ENCODE measurements at places on chromosomes 12 and 14.

DNA sequence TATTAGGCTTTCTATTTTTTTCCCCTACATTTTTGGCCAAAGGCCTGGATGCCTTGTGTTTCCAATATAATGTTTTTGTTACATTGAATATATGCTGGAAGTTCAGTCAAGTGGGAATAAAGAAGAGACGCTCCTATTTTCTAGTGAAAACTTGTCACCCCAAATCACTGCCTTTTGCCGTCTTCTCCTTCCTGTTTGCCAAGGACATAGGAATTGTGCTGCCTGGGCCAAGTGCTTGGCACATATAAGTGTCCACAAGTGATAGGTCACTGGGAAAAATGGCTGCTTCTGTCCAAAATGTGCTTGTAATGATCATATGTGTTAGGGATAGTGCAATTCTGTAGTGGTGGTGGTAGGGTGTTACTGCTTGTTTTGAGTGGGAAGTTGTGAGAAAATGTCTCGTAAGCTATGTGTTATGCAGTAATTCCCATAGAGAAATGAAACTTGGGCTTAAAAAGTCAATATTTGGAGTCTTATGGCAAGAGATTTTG is 11.6 kb upstream of the KCNJ8 start:
- DNase-seq = no peak
- H3K27ac ChIP-seq = no peak overlapping the region
- no peaks in the 10 kb centered on the region for H3K36me3 ChIP-seq
- no peak overlapping the region for H3K4me3 ChIP-seq
- H3K4me1 ChIP-seq = no peaks in the 10 kb centered on the region
- no peaks in the 10 kb centered on the region for H3K27me3 ChIP-seq

DNA sequence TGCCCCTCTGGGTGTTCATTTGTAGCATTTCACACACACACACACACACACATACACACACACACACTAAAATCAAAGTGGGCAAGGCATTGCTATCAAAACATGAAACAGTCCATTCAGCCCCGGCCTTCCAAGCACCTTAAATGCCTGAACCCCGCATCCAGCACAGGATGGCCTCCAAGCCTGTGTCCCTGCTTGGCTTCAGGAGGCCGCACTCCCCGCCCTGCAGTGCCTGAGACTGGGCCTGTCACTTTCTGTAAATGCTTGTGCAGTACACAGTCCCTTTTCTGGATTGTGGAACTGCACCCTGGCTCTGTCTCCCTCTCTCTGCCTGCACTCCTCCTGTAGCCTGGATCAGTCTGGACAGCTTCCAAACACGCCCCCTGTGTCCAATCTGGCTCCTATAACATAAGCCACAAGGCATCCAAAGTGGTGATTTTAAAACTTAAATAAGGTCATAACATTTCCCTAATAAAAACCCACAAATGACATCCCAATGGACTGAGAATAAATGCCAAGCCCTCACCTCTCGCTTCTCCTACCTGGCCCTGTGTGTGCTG is 972.2 kb upstream of the TMEM132C start:
- DNase-seq = no peak
- H3K27ac ChIP-seq = no peak overlapping the region
- no peaks in the 10 kb centered on the region for H3K27me3 ChIP-seq
- H3K4me1 ChIP-seq = no peaks in the 10 kb centered on the region
- no peak overlapping the region for H3K4me3 ChIP-seq
- no peaks in the 10 kb centered on the region for H3K36me3 ChIP-seq

DNA sequence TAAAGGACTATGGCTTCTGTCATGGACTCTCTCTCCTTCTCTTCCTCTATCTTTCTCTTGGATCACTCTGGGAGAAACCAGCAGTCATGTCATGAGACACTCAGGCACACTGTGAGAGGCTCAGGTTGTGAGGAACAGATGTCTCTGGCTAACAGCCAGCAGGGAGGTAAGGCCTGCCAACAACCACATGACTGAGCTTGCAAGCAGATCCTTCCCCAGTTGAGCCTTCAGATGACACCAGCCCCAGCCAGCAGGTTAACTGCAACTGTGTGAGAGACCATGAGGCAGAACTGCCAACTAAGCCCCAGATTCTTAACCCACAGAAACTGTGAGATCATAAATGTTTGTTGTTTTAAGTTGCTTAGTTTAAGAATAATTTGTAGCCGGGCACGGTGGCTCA is 90.6 kb downstream of the VCPKMT start:
- no peaks in the 10 kb centered on the region for H3K36me3 ChIP-seq
- H3K27me3 ChIP-seq = no peaks in the 10 kb centered on the region
- H3K27ac ChIP-seq = no peak overlapping the region

GRCh38 chr14:93709249-93709648 is 79.0 kb downstream of the PRIMA1 start:
- H3K4me3 ChIP-seq = no peak overlapping the region
- no peaks in the 10 kb centered on the region for H3K36me3 ChIP-seq
- H3K27me3 ChIP-seq = peaks cover 5% of the 10 kb centered on the region
- H3K27ac ChIP-seq = no peak overlapping the region
- no peak for DNase-seq
- H3K4me1 ChIP-seq = no peaks in the 10 kb centered on the region

- H3K27me3 ChIP-seq = no peaks in the 10 kb centered on the region
- H3K27ac ChIP-seq = no peak overlapping the region
- no peaks in the 10 kb centered on the region for H3K36me3 ChIP-seq
- H3K4me1 ChIP-seq = no peaks in the 10 kb centered on the region
- DNase-seq = no peak
Measured at GRCh38 chr14:31440280-31440679, 17.0 kb downstream of the DTD2 start.
